GM19239 (cell line): ENCODE measurements at places on chromosomes 7 and 10.

DNA sequence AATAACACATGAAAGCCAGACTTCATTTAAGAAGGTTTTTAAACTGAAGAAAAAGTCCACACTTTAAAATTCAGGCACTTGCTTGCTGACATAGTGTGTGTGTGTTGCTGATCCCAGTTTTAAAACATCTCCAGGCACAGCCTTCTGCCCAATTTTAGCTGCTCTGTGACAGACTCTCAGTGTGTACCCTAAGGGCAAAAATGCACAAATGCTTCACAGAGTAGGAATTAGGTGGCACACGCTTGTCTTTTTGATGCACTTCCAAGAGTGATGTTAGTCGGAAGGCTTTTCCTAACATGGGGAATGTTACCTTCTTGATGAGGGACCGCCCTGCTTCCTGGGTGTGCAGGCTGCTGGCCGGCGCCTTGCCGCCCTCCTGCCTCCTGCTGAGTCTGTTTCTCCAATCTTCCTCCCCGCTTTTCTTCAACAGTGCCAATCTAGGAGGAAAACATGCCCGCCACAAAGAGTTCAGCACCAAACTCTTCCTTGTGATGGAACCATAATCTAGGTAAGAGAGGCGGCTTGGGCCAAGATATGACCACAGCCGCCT is 122.3 kb downstream of the SVIL start:
- DNase-seq: no peak

DNA sequence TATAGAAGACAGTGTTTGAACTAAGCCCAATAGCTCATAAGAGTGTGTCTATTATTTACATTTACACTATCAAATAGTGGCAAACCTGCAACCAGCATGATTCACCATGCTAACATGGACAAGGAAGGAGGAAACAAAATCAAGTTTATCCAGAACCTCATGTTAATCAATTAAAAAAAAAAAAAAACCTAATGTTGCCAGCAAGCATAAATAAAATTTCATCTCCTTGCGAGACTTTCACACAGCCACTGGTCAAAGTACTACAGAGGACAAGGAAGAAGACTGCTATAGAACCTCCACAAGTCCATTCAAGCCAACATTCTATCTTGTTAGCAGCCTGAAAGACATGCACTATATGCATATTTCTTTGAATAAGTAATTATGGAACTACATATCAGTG is 9.7 kb downstream of the TM9SF3 start:
- DNase-seq: no peak

GRCh38 chr10:99292159-99292558 is 37.0 kb upstream of the CNNM1 start:
- no peak for DNase-seq

- DNase-seq: no peak
These were observed 303.9 kb upstream of the NRG3 start for GRCh38 chr10:81570878-81571794.

- DNase-seq: no peak
These were observed 417.5 kb downstream of the KCNMA1 start for GRCh38 chr10:77220150-77220549.

DNA sequence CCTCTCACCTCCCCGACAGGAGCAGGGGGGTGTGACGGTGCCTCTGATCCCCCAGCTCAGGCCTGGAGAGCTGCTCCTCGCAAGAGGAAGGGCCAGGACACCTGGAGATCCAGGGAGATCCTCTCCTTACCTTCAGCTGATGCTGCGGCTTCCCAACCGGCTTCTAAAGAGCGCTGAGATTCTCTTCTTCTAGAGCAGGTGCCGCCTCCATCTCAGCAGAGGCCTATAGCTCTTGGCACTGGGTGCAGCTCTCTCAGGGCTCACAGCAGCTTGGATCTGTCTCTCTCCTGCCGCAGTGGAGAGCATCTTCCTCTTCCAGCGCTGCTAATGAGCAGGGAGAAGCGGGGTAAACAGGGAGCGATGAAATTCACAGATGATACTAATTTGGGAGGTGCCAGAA is 189.6 kb upstream of the PLXNA4 start:
- DNase-seq: no peak

GRCh38 chr10:122495406-122496340 is 34.3 kb downstream of the HTRA1 start:
- DNase-seq: no peak

DNA sequence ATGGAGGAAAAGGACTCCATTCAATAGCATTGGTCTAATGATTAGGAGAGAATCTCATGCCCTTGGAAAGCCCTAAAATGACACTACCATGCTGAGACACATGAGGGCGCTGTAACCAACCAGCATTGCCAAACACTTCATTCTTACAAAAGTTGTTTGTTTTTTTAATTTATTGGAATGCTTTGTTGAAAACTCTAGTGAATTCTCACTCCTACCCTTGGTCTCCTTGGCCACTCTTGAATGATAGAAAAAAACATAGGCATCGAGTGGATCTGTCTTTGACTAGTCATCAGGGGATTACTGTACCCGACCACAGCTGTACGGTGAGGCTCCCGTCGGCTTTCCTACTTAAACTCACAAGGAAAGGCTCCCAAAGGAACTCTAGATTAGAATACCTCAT is 29.3 kb upstream of the ADD3 start:
- DNase-seq: peak; percentile 20

DNA sequence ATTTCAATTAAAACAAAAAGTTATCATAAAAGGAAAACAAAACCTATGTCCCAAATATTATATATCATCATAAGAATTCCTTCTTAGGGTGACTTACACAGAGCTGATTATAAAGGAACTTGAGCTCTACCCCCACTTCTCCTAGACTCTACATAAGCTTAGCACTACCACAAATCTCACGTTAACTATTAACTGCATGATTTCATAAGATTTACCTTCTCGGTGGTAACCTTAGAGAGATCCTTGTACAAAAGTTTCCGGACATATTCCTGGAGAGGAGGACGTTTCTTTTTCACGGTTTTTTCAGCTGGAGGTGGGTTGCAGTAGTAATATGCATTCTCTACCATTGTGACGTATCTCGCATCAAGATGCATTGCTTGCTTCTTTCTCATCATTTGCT is 83.7 kb downstream of the UPF2 start:
- DNase-seq: no peak

GRCh38 chr7:2838451-2838850 is 5.7 kb downstream of the GNA12 start:
- no peak for DNase-seq

DNA sequence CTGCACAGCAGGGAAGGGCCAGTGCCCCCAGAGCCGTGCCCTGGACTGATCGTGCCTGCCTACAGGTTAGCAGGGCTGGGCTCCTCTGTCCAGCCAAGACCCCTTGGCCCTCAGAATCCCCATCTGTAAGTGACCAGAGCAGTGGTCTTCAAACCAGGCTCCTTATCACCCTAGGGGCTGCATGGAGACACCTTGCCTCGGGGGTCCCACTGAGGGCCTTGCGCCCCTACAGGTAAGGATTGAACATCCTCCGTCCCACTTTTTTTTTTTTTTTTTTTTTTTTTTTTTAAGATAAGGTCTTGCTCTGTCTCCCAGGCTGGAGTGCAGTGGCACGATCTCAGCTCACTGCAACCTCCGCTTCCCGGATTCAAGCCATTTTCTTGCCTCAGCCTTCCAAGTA is 32.6 kb upstream of the RADIL start:
- no peak for DNase-seq

DNA sequence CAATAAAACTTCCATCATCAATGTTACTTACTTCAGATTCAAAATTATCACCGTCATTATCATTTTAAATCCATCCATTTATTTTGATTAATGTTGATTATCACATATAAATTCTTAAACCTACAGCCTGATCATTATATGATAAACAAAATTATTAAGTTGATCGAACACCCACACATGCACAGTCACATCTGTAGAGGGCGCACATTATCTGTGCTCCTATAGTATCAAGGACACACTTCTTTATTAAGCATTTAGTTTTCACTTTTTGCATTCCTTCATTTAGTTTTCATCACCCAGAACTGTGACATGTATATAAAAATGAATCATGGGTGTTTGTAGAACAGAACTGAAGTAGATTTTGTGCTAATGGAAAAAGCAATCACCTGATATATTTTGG is 26.2 kb upstream of the ZNF716 start:
- no peak for DNase-seq

DNA sequence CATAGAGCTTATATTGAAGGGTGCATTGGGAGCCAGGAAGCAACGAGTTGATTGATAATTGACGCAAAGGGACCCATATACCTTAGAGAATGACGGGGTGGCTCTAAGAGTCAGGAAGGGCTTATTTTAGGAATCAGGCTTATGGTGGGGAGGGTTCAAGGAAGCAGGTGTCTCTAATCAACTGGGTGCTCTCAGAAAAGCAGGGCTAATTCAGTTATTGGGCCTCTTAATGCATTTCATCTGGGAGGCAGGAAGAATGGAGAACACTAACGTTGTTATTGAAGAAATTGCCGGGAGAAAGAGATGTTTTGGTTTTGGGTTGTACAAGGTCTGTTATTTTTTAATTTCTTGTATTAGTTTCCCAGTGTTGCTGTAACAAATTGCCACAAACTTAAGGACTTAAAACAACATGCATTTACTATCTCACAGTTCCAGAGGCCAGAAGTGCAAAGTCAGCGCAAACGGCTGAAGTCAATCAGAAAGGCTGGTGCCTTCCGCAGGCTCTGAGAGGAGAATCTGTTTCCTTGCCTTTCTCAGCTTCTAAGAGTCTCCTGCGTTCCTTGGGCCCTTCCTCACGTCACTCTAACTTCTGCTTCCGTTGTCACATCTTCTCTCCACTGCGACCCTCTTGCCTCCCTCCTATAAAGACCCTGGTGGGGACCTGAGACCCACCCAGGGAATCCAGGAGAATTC is 328.4 kb upstream of the C7orf33 start:
- no peak for DNase-seq

DNA sequence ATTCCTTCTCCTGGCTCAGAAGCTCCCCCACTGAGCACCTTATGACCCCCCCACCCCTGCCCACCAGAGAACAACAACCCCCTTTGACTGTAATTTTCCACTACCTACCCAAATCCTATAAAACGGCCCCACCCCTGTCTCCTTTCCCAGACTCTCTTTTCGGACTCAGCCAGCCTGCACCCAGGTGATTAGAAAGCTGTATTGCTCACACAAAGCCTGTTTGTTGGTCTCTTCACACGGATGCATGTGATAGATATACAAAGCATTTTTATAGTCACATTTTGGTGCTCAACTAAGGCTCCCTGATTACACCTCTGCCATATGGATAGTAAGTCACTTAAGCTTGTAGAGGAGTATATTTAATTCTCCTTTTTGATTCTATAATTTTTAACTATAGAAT is 985.8 kb downstream of the REEP3 start:
- no peak for DNase-seq

- DNase-seq: no peak
These were observed 99.0 kb upstream of the MDFIC start for GRCh38 chr7:114822844-114823243.

GRCh38 chr10:58662314-58662713 is 149.6 kb downstream of the BICC1 start:
- no peak for DNase-seq

DNA sequence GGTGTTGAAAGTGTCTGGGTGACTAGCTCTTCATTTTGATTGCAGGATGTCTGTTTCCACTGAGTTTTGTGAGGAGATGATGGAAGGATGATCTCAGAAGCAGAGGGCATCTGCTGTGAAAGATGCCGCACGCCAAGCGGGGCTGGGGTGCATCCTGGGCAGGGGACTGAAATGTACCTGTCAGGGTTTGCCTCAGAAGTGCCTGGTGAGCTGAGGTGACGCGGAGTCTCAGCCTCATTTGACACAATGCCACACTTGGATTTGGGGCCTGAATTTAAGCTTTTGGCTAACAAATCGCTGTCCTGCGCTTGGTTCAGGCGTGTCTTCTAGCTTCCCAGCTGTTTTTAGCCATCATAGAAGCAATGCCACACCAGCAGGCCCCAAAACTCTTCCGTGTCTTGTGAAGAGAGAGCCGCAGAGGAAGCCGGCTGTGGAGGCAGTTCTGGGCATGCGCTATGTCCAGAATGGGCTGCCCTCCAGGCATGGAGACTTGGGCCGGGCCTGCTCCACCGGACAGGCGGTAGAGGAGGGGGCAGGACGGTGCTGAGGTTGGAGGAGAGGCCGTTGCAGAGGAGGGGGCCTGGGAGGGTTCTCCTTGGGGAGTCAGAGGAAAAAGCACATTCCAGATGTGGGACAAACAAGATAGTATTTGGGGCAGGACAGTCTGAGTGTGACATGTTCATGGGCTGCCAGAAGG is 31.2 kb downstream of the WDR86 start:
- no peak for DNase-seq

- DNase-seq: no peak
These were observed 52.5 kb downstream of the ADRA2A start for GRCh38 chr10:111129363-111129762.

GRCh38 chr10:78078539-78079330 is 45.1 kb downstream of the RPS24 start:
- no peak for DNase-seq

DNA sequence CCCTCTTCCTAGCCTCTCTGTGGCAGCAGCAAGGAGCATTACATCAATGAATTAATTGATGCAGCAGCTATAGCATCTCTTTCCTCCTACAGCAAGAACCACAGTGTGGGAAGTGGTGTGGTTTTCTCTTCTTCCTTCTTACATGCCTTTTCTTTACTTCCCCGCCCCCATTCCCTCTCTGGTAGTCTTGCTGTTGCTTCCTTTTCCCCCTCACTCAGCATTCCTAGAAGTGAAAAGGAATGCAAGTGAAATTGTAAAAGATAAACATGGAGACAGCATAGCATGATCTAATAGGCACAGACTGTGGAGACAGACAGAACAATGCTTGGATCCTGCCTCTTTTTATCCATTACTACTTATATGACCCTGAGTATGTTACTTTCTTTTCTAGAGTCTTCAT is 370.5 kb upstream of the BMPER start:
- DNase-seq: no peak

DNA sequence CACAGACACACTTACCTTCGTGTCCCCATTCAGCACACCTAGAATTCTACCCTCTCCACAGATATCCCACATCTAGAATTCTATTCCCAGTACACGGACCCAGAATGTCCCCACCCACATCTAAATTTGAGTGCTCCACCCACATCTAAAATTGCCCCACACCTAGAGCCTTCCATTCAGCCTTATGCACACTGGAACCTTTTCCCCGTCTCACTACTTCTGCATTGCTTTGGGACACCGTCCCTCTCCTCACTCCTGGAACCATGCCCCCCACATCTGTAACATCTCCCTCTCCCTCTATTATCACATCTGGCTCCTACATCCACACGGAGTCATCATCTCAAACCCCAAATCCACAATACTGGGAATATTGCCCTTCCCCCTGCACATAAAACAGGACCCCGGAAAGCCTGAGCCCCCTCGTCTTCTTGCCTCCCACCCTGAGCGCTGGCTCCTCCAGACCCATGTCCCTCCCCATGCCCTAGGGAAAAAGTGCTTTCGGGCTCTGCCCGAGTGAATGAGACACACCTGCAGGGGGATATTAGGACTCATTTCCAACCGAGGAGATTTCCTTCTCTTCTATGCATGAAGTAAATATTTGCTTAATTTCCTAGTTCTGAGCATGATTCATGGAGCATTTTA is 125.8 kb upstream of the UNC5B start:
- DNase-seq: no peak

- DNase-seq: no peak
These were observed 27.0 kb upstream of the GSDME start for GRCh38 chr7:24784277-24784676.
